Suprapubic skin (tissue), 4 donors: ENCODE measurements at places on chromosomes 5 and 9.
A peak's percentile ranks its signal among the peaks of the same experiment; 100 is the strongest.

DNA sequence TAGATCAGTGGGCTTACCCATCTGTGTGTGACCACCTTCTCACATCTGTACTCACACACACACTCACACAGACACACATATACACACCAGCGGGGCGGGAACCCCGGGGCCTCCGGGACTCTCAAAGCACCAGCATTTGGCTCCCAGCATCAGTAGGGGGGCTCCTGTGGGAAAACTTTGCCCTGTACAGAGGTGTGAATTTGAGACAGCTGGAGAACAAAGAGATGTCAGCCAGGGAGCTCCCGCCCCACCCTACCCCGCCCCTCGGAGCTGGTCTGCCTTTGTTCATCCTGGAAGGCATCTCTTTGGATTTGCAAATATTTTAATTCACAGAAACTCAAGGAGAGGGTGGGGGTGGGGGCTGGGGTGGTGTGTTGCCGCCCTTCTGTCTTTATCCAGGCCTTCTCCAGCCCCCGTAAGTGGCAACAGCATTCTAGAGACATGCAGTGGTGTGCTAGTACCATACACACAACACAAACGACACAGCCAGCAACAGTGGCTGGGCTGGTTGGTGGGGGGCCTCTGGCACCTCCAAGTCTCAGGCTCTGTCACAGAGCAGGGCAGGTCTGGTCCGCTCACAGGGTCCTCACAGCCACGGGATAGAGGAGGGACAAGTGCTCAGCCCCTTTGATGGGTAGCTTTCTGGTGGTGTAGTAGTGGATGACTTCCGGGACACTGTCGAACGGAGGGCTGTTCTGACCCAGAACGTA lies 15.5 kb upstream of the SLC25A51 start:
- H3K27me3 ChIP-seq, result no peaks in the 10 kb centered on the region
- H3K36me3 ChIP-seq, result peaks cover 4% of the 10 kb centered on the region
- no peak overlapping the region for H3K27ac ChIP-seq
- DNase-seq, result no peak
- peaks cover 31% of the 10 kb centered on the region for H3K4me1 ChIP-seq
- H3K4me3 ChIP-seq, result no peak overlapping the region

DNA sequence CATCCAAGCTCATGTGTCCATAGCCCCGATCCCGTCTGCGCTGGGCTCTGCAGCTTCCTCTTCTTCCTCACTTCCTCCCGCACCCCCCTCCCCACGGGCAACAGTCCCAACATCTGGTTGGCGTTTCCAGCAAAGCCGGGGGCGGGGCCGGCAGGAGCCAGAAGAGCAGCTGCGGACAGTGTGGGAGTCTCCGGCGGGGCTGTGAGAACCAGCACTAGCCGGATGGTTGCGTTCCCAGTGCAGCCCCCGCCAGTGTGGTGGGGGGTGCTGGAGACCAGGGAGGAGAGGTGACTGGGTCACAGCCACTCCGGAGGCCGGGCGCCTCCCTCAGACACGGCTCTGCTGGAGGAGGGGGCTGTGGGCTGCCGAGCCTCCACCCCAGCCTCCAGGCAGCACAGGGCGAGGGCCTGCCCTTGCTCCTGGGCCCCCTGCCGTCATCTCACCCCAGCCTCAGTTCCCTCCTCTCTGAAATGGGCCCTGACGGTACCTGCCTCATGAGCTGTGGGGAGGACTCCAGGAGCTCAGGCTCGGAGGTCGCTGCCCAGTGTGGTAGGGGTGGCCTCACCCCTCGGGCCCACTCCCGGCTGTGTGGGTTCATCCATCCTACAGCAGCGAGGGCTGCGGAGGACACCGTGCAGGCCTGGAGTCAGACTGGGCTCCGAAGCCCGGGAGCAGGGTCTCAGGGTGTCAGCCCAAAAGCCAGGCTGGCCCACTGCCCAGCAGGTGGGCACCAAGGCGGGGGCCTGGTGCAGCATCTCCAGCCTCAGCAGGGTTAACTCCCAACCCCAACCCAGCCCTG lies 41.5 kb upstream of the NOTCH1 start:
- H3K27ac ChIP-seq, result no peak overlapping the region
- no peak overlapping the region for H3K4me3 ChIP-seq

DNA sequence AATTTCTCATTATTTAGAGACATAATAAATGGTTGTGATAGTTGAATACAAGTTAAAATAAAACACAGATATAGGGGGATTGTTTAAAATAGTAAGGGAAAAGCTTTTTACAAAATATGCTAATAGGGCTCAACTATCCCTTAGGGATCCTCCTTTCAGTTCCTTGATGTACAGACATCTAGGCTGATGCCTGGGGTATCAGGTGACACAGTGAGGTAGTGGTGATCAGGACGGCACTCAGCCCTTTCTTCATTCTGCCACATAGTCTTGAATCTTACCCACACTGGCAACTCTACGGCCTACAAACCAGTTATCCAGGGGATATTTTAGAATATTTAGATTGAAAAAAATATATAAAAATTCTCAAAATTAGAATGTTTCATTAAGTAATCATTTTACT lies 12.5 kb upstream of the SLC35D2 start:
- no peak overlapping the region for H3K27ac ChIP-seq
- no peak overlapping the region for H3K4me3 ChIP-seq
- no peak for DNase-seq
- no peaks in the 10 kb centered on the region for H3K36me3 ChIP-seq
- no peaks in the 10 kb centered on the region for H3K27me3 ChIP-seq
- no peaks in the 10 kb centered on the region for H3K4me1 ChIP-seq

DNA sequence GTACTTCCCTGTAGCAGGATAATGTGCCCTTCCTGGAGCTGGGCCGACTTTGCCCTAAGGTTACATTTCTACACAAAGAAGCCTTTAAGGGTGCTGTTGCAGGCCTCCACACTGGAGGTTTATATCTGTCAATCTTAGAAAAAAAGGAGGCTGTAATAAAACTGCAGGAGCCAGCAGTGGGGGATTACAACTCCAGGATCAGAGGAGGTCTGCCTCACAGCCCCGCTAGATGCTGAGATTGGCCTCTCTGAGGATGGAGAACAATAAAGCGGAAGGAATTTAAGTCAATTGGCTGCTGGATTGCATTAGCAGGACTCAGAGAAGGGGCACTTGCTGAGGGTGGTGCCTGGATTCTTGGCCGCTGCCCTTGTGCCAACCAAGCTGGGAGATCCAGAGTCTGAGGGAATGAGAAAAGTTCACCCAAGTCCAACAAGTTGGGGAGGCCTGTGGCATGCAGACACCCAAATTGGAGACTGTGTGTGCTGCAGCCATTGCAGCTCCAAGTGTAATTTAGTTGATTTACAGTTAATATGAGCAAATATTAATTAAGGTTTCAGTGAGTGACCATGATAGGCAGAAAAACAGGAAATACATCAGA lies 99.0 kb upstream of the SSBP2 start:
- DNase-seq, result no peak
- H3K4me3 ChIP-seq, result no peak overlapping the region
- no peaks in the 10 kb centered on the region for H3K27me3 ChIP-seq
- peaks cover 65% of the 10 kb centered on the region for H3K4me1 ChIP-seq
- peak overlapping the region; percentile 89 for H3K27ac ChIP-seq

GRCh38 chr9:113876151-113876992 lies at the start of gene ZNF618:
Gene ZNF618, plus strand, starts transcription at chr9:113876309. Its CDS starts 72 bp downstream, at chr9:113876381.
- DNase-seq, result no peak
- no peaks in the 10 kb centered on the region for H3K36me3 ChIP-seq
- H3K27ac ChIP-seq, result peak within 1 kb of the TSS; percentile 71
- no peaks in the 10 kb centered on the region for H3K27me3 ChIP-seq

DNA sequence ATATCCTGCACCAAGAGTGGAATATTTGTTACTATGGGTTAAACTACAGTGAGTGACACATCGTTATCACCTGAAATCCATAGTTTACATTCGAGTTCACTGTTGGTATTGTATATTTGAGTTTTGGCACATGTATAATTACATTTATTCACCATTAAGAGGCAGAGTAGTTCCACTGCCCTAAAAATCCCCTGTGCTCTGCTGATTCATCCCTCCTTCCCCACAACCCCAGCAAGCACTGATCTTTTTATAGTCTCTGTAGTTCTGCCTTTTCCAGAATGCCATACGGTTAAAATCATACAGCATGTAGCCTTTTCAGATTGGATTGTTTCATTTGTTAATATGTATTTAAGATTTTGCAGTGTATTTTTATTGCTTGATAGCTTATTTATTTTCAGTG lies 495.2 kb downstream of the DIRAS2 start:
- H3K4me1 ChIP-seq, result peaks cover 1% of the 10 kb centered on the region
- no peak overlapping the region for H3K4me3 ChIP-seq
- no peak overlapping the region for H3K27ac ChIP-seq
- peaks cover 7% of the 10 kb centered on the region for H3K27me3 ChIP-seq

- no peak overlapping the region for H3K4me3 ChIP-seq
- H3K36me3 ChIP-seq, result peaks cover 98% of the 10 kb centered on the region
- no peaks in the 10 kb centered on the region for H3K4me1 ChIP-seq
- H3K27ac ChIP-seq, result no peak overlapping the region
Measured at GRCh38 chr9:131464354-131465000, 38.2 kb upstream of the POMT1 start.

GRCh38 chr9:104247899-104248460 lies 153.9 kb downstream of the SMC2 start:
- no peak overlapping the region for H3K4me3 ChIP-seq
- DNase-seq, result no peak
- no peaks in the 10 kb centered on the region for H3K36me3 ChIP-seq
- no peak overlapping the region for H3K27ac ChIP-seq

GRCh38 chr5:135433681-135434426 lies 13.3 kb downstream of the DCANP1 start:
- no peak overlapping the region for H3K4me3 ChIP-seq
- DNase-seq, result no peak
- H3K4me1 ChIP-seq, result peaks cover 12% of the 10 kb centered on the region
- no peaks in the 10 kb centered on the region for H3K36me3 ChIP-seq
- H3K27ac ChIP-seq, result no peak overlapping the region

DNA sequence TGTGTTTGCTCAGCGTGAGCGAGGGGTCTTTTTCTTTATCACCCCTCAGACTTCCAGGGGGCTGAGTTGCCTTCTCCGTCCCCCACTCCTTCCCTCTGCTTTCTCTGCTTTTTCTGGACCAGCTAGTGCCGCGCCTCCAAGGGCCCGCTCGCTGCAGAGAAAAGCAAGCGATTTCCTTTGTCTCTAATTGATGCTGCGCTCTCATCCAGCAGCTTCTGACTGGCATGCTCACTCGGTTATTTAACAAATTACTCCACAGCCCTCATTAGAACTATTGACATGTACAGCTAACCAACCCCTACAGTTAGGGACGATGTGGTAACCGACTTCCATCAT lies 288.0 kb downstream of the ELAVL2 start:
- DNase-seq, result no peak
- no peaks in the 10 kb centered on the region for H3K27me3 ChIP-seq
- peak overlapping the region; percentile 25 for H3K4me3 ChIP-seq
- H3K4me1 ChIP-seq, result no peaks in the 10 kb centered on the region
- no peak overlapping the region for H3K27ac ChIP-seq
- no peaks in the 10 kb centered on the region for H3K36me3 ChIP-seq

DNA sequence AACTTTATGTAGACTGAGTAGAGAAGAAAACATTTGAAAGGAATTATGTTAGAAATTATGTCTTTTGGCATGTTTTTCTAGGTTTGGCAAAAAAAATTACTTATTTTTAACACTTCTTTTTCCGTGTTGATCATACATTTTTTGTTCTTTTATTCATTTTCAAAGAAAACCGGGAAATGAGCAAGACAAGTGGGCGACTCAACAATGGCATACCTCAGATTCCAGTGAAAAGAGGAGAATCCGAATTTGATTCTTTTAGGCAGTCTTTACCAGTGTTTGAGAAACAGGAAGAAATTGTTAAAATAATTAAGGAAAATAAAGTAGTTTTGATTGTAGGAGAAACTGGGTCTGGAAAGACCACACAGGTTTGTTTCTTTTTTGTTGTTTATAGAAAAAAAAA lies 12.9 kb downstream of the YTHDC2 start:
- no peaks in the 10 kb centered on the region for H3K27me3 ChIP-seq
- peaks cover 11% of the 10 kb centered on the region for H3K36me3 ChIP-seq
- H3K27ac ChIP-seq, result no peak overlapping the region

GRCh38 chr5:159409801-159410200 lies 79.5 kb upstream of the IL12B start:
- no peaks in the 10 kb centered on the region for H3K36me3 ChIP-seq
- no peaks in the 10 kb centered on the region for H3K27me3 ChIP-seq

- no peak overlapping the region for H3K4me3 ChIP-seq
- peaks cover 8% of the 10 kb centered on the region for H3K36me3 ChIP-seq
- peak overlapping the region; percentile 72 for H3K27ac ChIP-seq
Measured at GRCh38 chr9:117718085-117718484, 13.9 kb downstream of the TLR4 start.

GRCh38 chr5:107381189-107381856 lies 289.4 kb downstream of the EFNA5 start:
- H3K27me3 ChIP-seq, result no peaks in the 10 kb centered on the region
- DNase-seq, result no peak
- no peak overlapping the region for H3K4me3 ChIP-seq
- no peak overlapping the region for H3K27ac ChIP-seq
- H3K36me3 ChIP-seq, result peaks cover 2% of the 10 kb centered on the region
- peaks cover 7% of the 10 kb centered on the region for H3K4me1 ChIP-seq

DNA sequence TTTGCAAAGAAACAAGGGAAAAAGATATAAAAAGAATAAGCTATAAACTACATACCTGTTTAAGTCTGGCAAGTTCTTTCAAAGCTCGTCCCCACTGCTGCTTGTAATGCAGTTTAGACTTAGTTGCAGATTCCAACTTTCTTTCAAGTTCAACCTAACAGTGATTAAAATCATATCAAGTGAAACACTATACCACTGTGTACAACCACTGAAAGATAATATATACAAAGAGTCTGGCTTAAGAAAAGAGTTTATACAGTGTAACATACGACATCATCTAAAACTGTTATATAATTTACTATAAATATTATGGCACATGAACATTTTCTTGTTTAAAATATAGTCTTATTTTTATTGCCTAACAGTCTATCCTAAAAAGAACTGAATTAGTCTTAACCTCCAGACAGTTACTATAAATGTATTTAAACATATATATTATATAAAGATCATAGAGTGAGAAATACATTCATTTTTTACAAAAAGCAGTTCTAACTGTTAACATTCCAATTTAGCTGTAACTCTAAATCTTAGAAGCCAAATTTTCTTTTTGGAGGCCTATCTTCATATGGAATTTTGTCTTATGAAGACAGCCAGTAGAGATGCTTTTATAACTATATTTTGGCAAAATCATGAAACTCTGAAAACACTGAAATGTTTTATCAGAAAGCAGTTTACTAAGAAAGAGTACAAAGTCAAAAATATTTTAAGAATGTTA lies 58.6 kb downstream of the CEP120 start:
- DNase-seq, result no peak
- no peaks in the 10 kb centered on the region for H3K4me1 ChIP-seq
- H3K27me3 ChIP-seq, result no peaks in the 10 kb centered on the region

- DNase-seq, result no peak
- no peaks in the 10 kb centered on the region for H3K36me3 ChIP-seq
- peaks cover 43% of the 10 kb centered on the region for H3K4me1 ChIP-seq
- no peaks in the 10 kb centered on the region for H3K27me3 ChIP-seq
Measured at GRCh38 chr9:109914280-109915027, 134.5 kb downstream of the PALM2AKAP2 start.

- peaks cover 34% of the 10 kb centered on the region for H3K4me1 ChIP-seq
- H3K27me3 ChIP-seq, result no peaks in the 10 kb centered on the region
- no peak overlapping the region for H3K4me3 ChIP-seq
- DNase-seq, result no peak
- H3K36me3 ChIP-seq, result no peaks in the 10 kb centered on the region
Measured at GRCh38 chr9:110148384-110148783, 59.6 kb downstream of the C9orf152 start.

- no peak overlapping the region for H3K4me3 ChIP-seq
- no peak for DNase-seq
- peaks cover 73% of the 10 kb centered on the region for H3K4me1 ChIP-seq
- H3K27me3 ChIP-seq, result peaks cover 7% of the 10 kb centered on the region
- H3K27ac ChIP-seq, result peak overlapping the region; percentile 23
Measured at GRCh38 chr9:136105398-136106135, 10.5 kb upstream of the NACC2 start.
